Esophagus (tissue), 2 donors: ENCODE measurements at places on chromosomes 1 and 21. TPM values are rescaled to one million over a fixed set of nuclear protein-coding genes. Genes with fewer than 3 reads are reported as not detected.

DESI2 gene
- polyA plus RNA-seq = 6.6 TPM

SH3BP5L gene
- polyA plus RNA-seq = 18.2 TPM

USP24 gene
- 7.6 TPM for polyA plus RNA-seq

OR2L13 gene
- not detected for polyA plus RNA-seq

LHX8 gene
- 0.08 TPM for polyA plus RNA-seq

SLC44A5 gene
- polyA plus RNA-seq = 0.75 TPM

SH2D5 gene
- polyA plus RNA-seq = 0.27 TPM

CRYAA gene
- not detected for polyA plus RNA-seq

RBP7 gene
- 66.9 TPM for polyA plus RNA-seq

TRABD2B gene
- polyA plus RNA-seq = 0.34 TPM

DHRS3 gene
- polyA plus RNA-seq = 73.1 TPM

GRHL3 gene
- 115 TPM for polyA plus RNA-seq

SAMD13 gene
- 0.45 TPM for polyA plus RNA-seq

USH2A gene
- under 0.01 TPM for polyA plus RNA-seq

CFAP107 gene
- not detected for polyA plus RNA-seq

MSTO1 gene
- 27.6 TPM for polyA plus RNA-seq

GART gene
- polyA plus RNA-seq = 27.1 TPM

PTPRF gene
- polyA plus RNA-seq = 62.7 TPM

PPCS gene
- polyA plus RNA-seq = 157 TPM

KRTAP11-1 gene
- polyA plus RNA-seq = not detected

DNASE2B gene
- not detected for polyA plus RNA-seq

DNALI1 gene
- polyA plus RNA-seq = 1.1 TPM

TMEM51 gene
- 15.4 TPM for polyA plus RNA-seq

HSD11B1 gene
- polyA plus RNA-seq = 0.41 TPM

BECN2 gene
- not detected for polyA plus RNA-seq

CGN gene
- polyA plus RNA-seq = 10.5 TPM

DIO1 gene
- 0.04 TPM for polyA plus RNA-seq

DDX20 gene
- 4.2 TPM for polyA plus RNA-seq

AMY1A gene
- not detected for polyA plus RNA-seq

CFHR3 gene
- polyA plus RNA-seq = not detected

KRTAP13-2 gene
- polyA plus RNA-seq = not detected

CA6 gene
- 0.06 TPM for polyA plus RNA-seq

ATP1A2 gene
- 3.4 TPM for polyA plus RNA-seq

SERPINC1 gene
- polyA plus RNA-seq = not detected

FAM72B gene
- polyA plus RNA-seq = 2.2 TPM

AJAP1 gene
- polyA plus RNA-seq = 0.12 TPM

FAM163A gene
- not detected for polyA plus RNA-seq

PCAT6 gene
- 4.1 TPM for polyA plus RNA-seq

DNM3 gene
- polyA plus RNA-seq = 0.76 TPM

CD101 gene
- 1.5 TPM for polyA plus RNA-seq

ANGPTL7 gene
- polyA plus RNA-seq = 0.28 TPM

PADI6 gene
- polyA plus RNA-seq = not detected

SMCP gene
- not detected for polyA plus RNA-seq

CLCA1 gene
- 0.10 TPM for polyA plus RNA-seq
